ENCODE measurements at places on chromosomes 16 and 17. TPM values are rescaled to one million over a fixed set of nuclear protein-coding genes. Genes with fewer than 3 reads are reported as not detected.

Gene PRAC1
- total RNA-seq, result not detected

Gene UNC45B
- 101 TPM for total RNA-seq

Gene HP
- total RNA-seq, result 63.7 TPM

- DNase-seq, result no peak
- peaks cover 12% of the 10 kb centered on the region for H3K36me3 ChIP-seq
- H3K4me1 ChIP-seq, result no peaks in the 10 kb centered on the region
- H3K4me3 ChIP-seq, result no peak overlapping the region
- no peak overlapping the region for H3K27ac ChIP-seq
- no peaks in the 10 kb centered on the region for H3K27me3 ChIP-seq
These were observed 15.8 kb downstream of the GPR179 start for GRCh38 chr17:38327936-38328335.

GRCh38 chr16:69860233-69861231, 90.6 kb upstream of the CLEC18A start:
- peak overlapping the region; percentile 82 for H3K27ac ChIP-seq
- peaks cover 22% of the 10 kb centered on the region for H3K4me1 ChIP-seq
- H3K27me3 ChIP-seq, result no peaks in the 10 kb centered on the region
- no peak overlapping the region for H3K4me3 ChIP-seq
- no peak for DNase-seq

- peaks cover 58% of the 10 kb centered on the region for H3K4me1 ChIP-seq
- peak overlapping the region; percentile 61 for H3K27ac ChIP-seq
- H3K36me3 ChIP-seq, result no peaks in the 10 kb centered on the region
- H3K4me3 ChIP-seq, result no peak overlapping the region
These were observed 33.9 kb downstream of the CYTH1 start for GRCh38 chr17:78748048-78748729.

DNA sequence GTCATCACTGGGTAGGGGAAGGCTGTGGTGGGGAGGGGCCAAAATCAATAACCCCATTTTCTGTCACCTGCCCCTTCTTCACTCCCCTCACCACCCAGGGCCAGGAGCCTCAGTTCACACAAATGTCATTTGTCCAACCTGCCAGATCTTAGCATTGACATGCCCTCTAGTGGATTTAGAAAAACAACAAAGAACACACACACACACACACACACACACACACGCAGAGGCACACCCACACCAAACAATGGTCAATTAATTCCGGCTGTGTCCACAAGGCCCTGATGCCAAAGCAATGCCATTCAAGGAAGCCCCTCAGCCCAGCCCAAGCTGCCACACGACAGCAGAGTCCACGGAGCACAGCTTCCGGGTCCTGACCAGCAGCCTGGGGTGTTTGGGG, 68.4 kb downstream of the NOG start:
- no peaks in the 10 kb centered on the region for H3K27me3 ChIP-seq
- H3K36me3 ChIP-seq, result no peaks in the 10 kb centered on the region
- no peak overlapping the region for H3K27ac ChIP-seq
- no peak for DNase-seq
- H3K4me1 ChIP-seq, result no peaks in the 10 kb centered on the region

DNA sequence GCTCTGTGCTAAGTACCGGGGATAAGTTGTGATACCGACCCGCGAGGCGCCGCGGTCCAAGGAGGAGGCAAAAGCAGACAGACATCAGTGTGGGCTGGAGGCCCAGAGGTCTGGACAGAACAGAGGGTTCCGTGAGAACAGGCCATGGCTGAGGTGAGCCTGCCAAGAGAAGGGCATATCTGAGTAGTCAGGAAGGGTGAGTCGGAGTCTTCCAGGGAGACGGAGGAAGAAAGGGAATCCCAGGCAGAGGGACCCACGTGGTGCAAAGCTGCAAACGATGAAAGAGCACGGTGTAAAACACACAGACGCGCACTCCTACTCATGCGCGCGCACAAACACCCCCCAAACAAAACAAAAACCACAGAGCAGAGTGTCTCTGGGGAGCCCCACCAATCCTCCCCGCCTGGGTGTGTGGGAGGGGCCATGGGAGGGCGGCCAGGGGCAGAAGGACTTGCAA, 18.1 kb downstream of the RHBDL3 start:
- H3K27ac ChIP-seq, result no peak overlapping the region
- no peak for DNase-seq
- H3K4me3 ChIP-seq, result no peak overlapping the region
- H3K4me1 ChIP-seq, result no peaks in the 10 kb centered on the region
- no peaks in the 10 kb centered on the region for H3K27me3 ChIP-seq
- H3K36me3 ChIP-seq, result no peaks in the 10 kb centered on the region

DNA sequence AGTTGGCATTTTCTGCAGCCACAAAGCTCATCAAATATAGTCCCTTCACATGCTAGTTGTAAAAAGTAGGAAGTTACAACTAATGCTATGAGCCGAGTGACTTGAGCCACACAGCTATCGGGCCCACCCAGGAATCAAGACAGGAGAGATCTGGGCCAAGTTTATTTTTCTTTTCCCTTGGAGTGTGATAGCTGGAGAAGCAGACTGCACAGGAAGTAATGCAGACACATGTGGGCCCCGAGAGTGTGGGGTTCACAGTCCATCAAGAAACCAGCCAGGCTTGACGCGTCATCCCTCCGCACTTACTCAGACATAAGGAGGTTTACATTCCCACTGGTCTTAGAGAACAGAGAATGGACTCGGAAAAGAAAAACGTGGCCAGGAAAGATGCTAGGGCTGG, 403.1 kb upstream of the CDH11 start:
- H3K27ac ChIP-seq, result no peak overlapping the region
- H3K36me3 ChIP-seq, result no peaks in the 10 kb centered on the region
- no peak overlapping the region for H3K4me3 ChIP-seq
- H3K4me1 ChIP-seq, result no peaks in the 10 kb centered on the region
- H3K27me3 ChIP-seq, result no peaks in the 10 kb centered on the region

DNA sequence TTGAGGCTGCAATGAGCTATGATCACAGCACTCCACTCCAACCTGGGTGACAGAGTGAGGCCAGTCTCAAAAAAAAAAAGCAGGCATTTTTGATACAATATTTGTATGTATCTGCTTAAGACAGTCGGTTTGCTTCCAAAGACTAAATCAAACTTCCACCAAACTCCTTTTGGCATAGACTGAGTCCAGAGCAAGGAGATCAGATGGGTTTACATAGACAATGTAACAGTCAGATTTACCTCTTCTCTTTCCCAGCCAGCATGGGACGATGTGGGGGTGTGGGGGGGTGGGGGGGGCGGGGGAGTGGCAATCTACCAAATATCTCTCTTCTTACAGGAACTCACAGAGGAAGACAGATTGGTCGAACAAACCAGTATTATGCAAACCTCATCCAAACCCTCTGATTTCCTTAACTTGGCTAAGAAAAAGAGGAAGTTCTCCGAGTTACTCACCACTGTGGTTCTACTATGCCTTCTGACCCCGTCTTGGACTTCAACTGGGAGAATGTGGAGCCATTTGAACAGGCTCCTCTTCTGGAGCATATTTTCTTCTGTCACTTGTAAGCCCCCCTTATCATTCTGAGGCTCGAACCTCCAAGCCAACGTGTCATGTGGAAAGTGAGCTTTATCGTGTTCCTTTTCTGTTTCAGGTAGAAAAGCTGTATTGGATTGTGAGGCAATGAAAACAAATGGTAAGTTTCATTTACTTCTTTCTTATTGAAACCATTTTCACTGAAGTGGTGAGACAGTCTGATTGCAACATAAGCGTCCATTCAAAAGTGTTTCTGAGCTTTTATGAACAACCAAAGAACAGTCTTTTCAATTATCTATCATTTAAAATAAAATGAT, at the start of gene MILR1:
Gene MILR1 (plus strand): TSS at position 451 of the 848 bp plus-strand sequence. CDS start 54 bp downstream, at position 505.
- H3K36me3 ChIP-seq, result no peaks in the 10 kb centered on the region
- no peak for DNase-seq
- no peak within 1 kb of the TSS for H3K4me3 ChIP-seq

GRCh38 chr16:79082970-79083369, 517.6 kb downstream of the MAF start:
- no peaks in the 10 kb centered on the region for H3K27me3 ChIP-seq
- no peak overlapping the region for H3K4me3 ChIP-seq
- H3K27ac ChIP-seq, result no peak overlapping the region
- H3K36me3 ChIP-seq, result no peaks in the 10 kb centered on the region
- DNase-seq, result no peak
- no peaks in the 10 kb centered on the region for H3K4me1 ChIP-seq

DNA sequence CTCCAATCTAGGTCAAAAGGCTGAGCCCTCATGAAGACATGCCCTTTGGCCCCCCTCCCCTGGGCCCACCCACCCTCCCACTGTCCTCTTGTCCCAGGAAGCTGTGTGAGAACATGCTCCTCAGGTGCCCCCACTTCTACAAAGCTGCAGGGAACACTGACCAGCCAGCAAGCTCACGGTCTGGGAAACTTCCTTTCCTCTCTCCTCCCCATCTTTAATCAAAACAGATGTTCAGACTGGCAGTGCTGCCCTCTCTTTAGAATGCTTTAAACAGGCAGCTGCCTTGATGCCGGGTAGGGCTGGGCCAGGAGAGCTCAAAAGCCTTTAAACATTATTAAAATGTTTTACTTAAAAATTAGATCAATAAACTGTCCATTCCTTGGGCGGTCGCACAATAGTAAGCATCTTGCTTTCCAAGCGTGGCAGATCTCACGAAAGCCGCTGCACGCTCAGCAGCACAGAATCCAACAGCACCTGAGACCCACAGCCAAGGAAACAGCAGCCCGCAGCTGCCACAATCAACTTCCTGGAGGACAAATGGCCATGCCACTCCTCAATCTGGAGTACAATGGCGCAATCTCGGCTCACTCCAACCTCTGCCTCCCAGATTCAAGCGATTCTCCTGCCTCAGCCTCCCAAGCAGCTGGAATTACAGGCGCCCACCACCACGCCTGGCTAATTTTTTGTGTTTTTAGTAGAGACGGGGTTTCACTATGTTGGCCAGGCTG, 399.2 kb downstream of the SLC39A11 start:
- no peak overlapping the region for H3K4me3 ChIP-seq
- no peak overlapping the region for H3K27ac ChIP-seq
- H3K27me3 ChIP-seq, result no peaks in the 10 kb centered on the region
- H3K36me3 ChIP-seq, result no peaks in the 10 kb centered on the region

All from gastrocnemius medialis (tissue), 4 donors.